ENCODE measurements at places on chromosomes 12 and 14.

GRCh38 chr12:100797246-100797645 lies 2.7 kb downstream of the ANO4 start:
- no peak overlapping the region for H3K27ac ChIP-seq
- H3K4me3 ChIP-seq: no peak overlapping the region
- no peaks in the 10 kb centered on the region for H3K4me1 ChIP-seq
- DNase-seq: no peak
- H3K36me3 ChIP-seq: no peaks in the 10 kb centered on the region
- H3K27me3 ChIP-seq: no peaks in the 10 kb centered on the region

GRCh38 chr12:111012918-111013317 lies 92.5 kb upstream of the MYL2 start:
- no peak overlapping the region for H3K27ac ChIP-seq
- no peak for DNase-seq
- no peak overlapping the region for H3K4me3 ChIP-seq
- H3K27me3 ChIP-seq: no peaks in the 10 kb centered on the region

DNA sequence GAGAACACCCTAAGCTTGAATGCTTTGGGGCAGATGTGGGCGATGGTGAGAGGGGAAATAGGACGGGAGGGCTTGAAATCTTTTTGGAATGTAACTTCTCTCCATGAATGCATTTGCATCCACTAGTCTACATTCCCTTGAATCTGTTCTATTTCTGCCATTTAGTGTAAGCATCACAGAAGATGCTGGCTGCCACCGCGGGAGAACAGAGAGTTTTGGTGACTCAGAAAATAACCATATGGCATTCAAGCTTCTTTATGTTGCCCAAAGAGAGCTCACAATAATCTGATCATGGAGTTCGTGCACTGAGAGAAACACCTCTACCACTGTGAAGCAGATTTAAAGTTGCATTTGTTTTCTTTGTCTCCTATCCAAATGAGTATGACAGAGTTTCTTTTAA lies 52.6 kb upstream of the OTX2 start:
- H3K27ac ChIP-seq: no peak overlapping the region
- no peaks in the 10 kb centered on the region for H3K36me3 ChIP-seq
- no peaks in the 10 kb centered on the region for H3K27me3 ChIP-seq
- DNase-seq: no peak
- no peaks in the 10 kb centered on the region for H3K4me1 ChIP-seq

DNA sequence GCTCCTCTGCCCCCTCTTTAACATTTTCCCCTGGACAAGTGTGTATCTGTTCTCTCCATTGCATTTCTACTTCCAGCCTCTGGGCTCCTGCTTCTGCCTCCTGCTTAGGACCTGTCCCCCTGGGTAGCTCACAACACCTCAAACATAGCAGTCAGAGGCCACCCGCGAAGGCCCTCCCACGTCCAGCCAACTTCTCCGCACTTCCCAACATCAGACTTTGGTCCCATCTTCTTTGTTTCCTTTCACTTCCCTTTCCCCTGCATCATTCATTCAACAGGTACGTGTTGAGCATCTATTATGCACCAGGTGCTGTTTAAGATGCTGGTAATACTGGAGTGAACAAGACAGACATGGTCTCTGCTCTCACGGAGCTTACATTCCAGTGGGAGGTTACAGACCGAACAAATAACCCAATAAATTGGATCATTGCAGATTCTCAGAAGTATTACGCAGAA lies 3.1 kb downstream of the C12orf57 start:
- no peak for DNase-seq
- H3K4me1 ChIP-seq: peaks cover 5% of the 10 kb centered on the region
- no peaks in the 10 kb centered on the region for H3K27me3 ChIP-seq
- peak overlapping the region; percentile 50 for H3K4me3 ChIP-seq
- H3K36me3 ChIP-seq: no peaks in the 10 kb centered on the region
- H3K27ac ChIP-seq: no peak overlapping the region

GRCh38 chr12:26773313-26774104 lies 59.5 kb downstream of the ITPR2 start:
- H3K27me3 ChIP-seq: no peaks in the 10 kb centered on the region
- no peaks in the 10 kb centered on the region for H3K36me3 ChIP-seq
- no peak overlapping the region for H3K4me3 ChIP-seq
- H3K4me1 ChIP-seq: no peaks in the 10 kb centered on the region
- H3K27ac ChIP-seq: no peak overlapping the region

Data from iPS DF 6.9 (cell line).